ENCODE measurements at places on chromosomes 4 and X.

- no peak for DNase-seq
These were observed 6.9 kb upstream of the HAUS3 start for GRCh38 chr4:2248821-2249261.

- no peak for DNase-seq
These were observed 314.9 kb upstream of the TEX13C start for GRCh38 chrX:125004799-125005198.

GRCh38 chr4:75623026-75623425 is 7.3 kb downstream of the CDKL2 start:
- no peak for DNase-seq

DNA sequence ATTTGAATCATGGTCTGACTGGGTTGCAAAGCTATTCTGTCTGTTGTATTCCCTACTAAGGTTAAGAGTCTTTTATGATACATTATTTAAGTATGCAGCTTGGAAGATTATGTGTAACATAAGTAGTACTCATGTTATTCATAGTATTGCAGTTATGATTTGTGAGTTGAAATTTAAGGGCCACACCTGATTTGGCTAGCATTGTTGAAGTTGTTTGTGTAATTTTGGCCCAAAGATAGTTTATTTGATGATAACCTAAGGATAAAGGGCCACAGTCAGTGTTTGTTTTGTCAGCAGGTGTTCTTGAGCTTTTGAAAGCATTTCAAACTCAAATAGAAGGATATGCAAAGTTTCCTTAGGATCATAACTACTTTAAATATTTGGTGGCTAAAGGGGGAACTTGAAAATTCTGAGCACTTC is 38.9 kb downstream of the NUDT9 start:
- DNase-seq = peak; percentile 19

GRCh38 chrX:133921764-133922389 is 63.5 kb downstream of the GPC3 start:
- DNase-seq = no peak

DNA sequence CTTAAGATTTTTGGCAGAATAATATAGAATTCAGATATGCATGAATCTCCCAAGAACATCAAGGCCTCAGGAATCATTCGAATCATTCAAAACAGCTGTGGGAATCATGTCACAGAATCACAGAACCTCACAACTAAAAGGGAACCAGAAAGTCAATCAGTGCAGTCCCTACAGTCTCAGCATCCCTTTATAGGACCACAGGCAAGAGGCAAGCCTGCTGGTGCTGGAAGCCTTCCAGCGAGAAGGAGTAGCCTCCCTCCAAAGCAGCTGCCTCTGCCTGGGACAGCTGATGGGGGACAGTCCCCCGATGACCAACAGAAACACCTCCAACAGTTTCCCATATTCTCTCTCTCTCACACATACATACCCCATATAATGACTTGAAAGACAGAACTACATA is 20.7 kb downstream of the QDPR start:
- DNase-seq = no peak

DNA sequence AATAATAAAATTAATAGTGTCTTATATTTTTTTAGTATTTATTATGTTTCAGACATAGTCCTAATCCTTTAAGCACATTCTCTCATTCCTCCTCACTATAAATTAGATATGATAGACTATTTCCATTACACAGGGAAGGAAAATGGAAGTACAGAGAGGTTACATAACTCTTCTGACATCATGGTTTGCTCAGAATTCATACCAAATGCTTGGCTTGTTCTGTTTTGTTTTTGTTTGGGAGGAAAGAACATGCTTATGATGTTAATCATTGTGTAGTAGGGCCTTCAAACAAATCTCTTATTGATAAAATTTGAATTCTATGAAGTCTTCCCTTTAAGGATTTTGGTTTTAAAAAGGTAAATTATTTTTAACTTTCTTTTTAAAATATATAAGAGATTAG is 59.5 kb downstream of the RXFP1 start:
- peak; percentile 14 for DNase-seq

DNA sequence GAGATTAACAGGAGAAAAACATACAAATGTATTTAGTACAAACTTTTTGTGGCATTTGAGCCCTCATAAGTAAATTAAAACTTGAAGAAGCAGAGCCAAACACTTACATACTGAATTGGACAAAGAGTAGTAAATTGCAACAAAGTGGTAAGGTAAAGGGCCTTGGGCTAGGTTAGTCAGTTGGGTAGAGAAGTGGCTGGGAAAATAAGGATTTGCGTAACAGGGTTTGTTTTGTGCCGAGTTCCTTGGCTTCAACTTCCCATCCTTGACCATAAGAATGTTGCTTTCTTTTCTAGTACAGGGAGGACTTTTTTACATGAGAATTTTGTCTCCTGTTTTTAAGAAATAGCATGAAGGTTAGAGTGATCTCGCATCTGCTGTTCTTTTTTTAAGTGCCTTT is 33.3 kb upstream of the DSPP start:
- no peak for DNase-seq

DNA sequence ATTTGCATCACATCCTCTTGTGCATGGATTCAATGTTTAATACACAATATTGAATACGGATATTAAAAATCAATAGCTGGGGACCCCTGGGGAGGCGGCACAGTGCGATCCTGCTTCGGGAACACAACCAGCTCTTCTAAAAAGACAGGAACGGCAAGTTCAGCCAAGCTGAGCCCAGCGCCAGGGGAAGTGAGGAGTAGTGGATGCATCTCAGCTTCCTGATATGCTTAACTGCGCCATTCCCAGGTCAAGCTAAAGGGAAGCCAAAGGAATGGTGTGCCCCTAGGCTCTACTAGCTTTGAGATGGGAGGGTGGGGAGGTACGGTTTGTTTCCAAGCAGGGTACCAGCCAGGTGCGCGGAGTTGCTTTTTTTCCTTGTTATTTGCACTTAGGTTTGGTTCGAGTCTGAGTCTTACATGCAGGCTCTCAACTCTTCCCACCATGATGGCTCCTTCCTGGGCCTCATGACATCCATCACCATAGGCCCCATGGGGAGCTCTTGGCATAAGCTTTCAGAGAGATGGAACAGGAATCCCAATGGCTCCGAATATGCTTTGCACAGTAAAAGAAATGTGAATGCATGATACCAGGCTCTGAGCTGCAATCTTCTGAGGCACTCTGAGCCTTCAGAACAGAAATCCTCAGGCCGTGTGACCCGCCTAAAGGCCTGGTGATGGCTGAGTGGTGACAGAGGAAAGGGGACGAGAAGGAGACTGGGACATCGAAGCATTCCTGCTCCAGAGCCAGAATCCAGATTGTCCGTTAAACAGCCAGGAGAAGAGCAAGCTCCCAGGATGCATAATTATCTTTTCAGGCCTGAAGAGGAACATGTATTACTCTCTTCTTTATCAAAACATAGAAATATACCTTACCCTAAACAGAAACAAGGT is 51.8 kb upstream of the BCOR start:
- no peak for DNase-seq

DNA sequence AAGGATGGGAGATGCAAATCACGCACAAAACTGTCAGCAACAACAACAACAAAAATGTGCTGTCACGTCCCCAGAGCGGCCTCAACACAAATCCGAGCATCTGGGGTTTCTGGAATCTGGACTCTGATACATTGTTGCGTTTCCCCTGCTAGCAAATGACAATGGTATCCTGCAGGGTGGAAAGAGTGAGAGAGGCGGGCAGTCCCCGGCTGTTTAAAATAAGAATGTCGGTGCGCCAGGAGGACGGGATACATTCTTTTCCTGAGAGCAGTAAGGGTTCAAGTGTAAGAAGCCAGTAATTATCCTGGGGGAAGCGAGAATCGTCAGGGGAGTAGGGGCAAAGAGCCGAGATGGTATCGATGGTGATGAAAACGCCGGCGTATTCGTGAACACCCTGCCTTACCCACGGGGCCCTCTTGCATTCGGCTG is 310.2 kb downstream of the ASMT start:
- no peak for DNase-seq

DNA sequence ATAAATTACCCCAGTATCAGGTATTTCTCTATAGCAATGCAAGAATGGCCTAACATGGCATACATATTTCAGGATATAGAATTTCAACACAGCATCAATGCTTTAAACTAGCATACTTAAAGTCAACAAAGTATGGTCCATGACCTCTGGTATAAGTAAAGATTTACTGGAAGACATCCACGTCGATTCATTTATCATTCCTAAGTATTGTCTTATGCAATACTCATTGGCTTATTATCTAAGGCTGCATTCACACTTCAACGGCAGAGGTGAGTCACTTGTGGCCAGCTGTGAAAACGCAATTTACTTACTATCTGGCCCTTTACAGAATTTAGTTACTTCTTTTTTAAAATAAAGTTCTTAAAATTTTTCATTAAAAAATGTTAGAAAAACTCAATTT is 42.6 kb downstream of the ADGRA3 start:
- DNase-seq = peak; percentile 50

DNA sequence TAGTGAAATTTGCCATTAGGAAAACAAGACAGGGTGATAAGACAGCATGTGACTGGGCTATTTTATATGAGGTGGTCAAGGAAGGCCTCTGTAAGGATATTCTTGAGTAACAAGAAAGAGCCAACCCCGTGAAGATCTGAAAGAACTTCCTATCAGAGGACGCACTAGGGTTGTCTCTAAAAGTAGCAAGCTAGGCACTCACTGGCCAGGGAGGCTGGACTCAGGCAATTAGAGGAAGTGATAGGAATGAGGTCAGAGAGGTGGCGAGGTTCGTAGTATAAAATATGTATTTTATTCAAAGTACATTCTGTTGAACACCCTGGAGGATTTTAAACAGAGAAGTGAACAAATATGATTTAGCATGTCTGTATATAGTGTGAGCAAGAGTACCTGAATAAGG is 4.6 kb downstream of the BMPR1B start:
- DNase-seq = no peak

GRCh38 chrX:16250296-16250695 is 83.0 kb downstream of the MAGEB17 start:
- DNase-seq = no peak

DNA sequence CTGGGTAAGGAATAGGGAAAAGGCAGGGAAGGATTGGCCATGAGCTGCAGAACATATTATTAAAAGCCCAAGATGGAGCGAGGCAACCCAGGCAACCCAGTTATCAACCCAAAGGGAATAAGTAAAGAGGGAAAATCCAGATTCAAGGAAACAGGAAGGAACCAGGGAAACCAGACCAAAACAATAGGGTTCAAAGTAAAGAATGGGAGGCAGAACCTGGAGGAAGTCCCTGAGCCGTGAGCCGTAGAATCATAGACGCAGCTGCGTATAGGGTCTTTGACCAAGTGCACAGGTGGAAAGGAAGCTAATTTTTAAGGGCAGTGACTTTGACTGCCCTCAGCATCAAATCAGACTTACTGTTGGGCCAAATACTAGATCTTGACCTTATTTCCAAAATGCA is 98.5 kb upstream of the SRD5A3 start:
- DNase-seq = no peak

- DNase-seq = no peak
These were observed 116.1 kb downstream of the FBXW7 start for GRCh38 chr4:152419809-152420208.

GRCh38 chrX:104854188-104854587 is 288.2 kb downstream of the IL1RAPL2 start:
- DNase-seq = no peak

DNA sequence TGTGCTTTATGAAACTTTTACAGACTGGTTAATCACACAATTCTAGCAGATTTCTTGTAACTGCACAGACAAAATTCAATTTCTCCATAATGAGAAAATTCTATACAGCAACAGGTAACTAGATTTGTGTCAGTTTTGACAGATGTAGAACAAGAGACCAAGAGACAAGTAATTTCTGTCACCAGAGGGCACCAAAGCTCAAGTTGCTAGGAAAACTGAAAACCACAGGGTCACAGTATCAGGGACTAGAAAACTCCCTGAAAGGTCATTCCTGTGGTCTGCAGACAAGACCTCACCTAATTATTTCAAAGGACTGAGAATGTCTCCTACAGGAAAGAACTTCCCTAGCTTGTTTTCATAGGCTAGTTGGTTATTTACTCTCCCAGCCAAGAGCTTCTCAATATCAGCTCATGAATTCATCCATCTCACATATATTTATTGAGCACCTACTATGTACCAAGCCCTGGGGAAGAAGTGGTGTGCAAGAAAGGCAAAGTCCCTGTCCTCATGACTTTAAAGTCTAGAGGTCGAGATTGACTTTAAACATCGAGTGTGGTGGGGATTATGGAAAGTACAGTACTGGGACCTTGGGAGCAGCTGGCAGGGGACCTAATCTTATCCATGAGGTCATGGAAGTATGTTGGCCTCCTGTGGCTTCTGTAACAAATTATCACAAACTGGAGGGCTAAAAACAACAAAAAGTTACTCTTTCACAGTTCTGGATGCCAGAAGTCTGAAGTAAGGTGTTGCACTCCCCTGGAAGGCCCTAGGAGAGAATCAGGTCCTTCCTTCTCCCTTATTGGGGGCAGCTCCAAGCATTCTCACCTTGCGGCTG is 47.8 kb upstream of the SETD7 start:
- DNase-seq = no peak

GRCh38 chr4:40514497-40514951 is 115.1 kb downstream of the RBM47 start:
- DNase-seq = no peak

GRCh38 chr4:169229571-169230028 is 41.2 kb downstream of the SH3RF1 start:
- peak; percentile 86 for DNase-seq

DNA sequence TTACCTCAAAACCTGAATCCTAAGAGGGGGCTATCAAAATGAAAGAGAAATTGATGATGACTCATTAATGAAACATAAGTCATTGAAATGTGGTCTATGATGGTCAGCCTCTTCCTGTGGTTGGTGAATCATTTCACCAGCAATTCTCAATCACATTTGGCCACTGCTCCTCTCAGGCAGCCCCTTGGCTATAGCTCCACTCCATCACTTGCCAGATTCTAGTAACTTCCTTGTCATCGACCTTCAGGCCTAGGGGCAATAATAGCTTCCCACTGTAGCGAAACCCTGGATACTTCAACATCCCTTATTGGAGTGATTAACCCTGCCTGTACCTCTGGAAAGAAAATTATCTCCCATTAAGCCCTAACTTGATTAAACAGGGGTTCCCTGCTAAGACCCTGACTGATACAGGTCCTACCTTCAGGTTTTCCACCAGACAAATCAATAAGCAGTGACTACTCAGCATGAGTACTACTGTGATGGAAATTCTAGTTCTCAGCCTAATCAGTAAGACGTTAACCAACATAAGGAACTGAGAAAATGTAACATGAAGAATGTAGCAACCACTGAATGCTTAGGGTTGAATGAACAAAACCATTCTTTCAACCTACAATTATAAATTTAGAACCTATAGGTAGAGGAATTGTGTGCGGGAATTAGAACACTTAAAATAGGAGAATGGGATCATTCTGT is 30.4 kb downstream of the ADH7 start:
- DNase-seq = peak; percentile 89

- no peak for DNase-seq
These were observed 55.1 kb downstream of the SH3RF1 start for GRCh38 chr4:169215656-169216055.

GRCh38 chrX:29813174-29813573 is 402.2 kb upstream of the MAGEB2 start:
- DNase-seq = no peak

DNA sequence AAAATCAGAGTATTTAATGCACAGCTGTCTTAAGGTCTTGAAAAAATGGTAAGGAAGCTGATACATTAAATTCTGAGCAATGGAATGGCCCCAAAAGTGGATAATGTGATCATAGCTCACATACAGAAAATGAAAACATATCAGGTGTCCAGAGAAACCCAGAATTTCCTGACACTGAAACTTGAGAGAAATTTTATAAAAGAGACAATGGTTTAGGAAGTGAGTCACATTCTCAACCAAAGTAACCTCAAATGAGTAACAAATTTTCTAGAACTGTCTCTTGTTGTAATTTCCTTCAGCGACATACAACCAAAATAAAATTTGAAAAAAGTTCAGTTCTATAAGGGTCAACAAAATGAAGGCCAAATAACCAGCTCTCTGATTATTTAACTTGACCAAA is 37.4 kb upstream of the PACRGL start:
- peak; percentile 19 for DNase-seq

All from non-pigmented ciliary epithelial cell (primary cell).